Central memory CD4-positive, alpha-beta T cell (primary cell): ENCODE measurements at places on chromosomes 3 and 15.

GRCh38 chr15:83164771-83165404, 42.7 kb downstream of the HDGFL3 start:
- peak; percentile 26 for DNase-seq

DNA sequence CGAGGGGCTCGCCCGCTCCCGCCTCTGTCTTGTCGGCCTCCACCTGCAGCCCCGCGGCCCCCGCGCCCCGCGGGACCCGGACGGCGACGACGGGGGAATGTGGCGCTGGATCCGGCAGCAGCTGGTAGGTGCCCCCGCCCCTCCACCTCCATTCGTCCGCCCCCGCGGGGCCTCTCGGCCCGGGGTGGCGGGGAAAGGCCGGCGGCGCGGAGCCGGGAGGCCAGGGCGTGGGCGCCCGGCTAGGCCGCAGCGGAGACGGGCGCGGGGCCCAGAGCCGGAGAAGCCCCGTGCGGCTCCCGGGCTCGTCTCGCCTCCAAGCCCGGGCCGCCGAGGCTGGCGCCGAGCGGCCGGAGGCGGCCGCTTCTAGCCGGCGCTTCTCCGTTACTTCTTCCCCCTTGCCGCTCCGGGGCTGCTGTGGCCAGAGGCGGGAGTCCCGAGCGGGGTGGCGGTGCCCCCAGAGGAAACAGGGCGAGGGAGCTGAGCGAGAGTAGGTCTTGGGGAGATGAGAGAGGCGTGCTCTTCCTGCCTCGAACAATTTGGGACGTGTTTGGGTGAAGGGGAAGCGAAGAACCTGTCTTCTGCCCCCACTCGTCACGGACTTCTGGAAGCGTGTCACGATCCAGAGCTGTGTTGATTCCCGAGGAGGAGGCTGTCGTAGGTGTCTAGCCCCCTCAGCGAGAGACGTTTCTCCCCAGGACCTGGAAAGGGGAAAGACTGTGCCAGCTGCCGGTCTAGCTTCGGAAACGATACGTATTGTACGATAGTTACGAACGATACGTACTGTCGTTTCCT, 555 bp downstream of the ATP11B start:
- DNase-seq: peak; percentile 50

- no peak for DNase-seq
Observed at GRCh38 chr3:164897342-164897741, 181.0 kb downstream of the SI start.

DNA sequence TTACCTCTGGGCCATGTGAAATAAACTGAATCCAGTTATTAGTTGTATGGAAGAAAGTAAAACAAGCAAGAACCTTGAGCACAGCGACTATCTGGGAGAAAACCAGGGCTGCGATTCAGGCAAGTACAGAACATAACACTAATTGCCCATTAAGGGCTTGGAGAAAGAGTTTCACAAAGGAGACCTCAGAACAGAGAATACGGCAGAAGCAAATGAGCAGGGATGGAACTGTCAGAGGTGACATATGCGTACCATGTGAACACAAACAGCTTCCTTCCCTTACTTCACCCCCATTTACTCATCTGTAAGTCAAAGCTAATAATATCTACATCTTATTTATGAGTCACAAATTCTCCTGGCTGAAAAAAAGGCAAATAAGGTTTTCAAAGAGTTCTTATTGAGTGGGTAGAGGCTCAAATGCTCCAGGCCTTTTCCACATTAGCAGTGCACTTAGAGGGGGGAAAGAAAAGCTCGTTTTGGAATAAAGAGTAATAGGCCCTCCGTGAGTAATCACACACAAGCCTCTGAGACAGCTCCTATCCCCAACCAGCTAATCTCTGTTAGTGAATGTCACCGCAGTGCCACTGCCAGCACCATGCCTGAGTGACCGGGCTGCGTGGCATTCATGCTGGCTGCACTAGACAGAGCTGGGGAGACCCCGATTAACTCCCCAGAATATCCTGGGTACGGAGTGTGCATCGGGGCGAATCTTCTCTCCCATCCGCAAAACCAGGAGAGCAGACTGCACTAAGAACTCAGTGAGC, 2.6 kb downstream of the PCSK6 start:
- no peak for DNase-seq

- peak; percentile 19 for DNase-seq
Observed at GRCh38 chr3:190446573-190447279, 3.0 kb downstream of the TMEM207 start.

DNA sequence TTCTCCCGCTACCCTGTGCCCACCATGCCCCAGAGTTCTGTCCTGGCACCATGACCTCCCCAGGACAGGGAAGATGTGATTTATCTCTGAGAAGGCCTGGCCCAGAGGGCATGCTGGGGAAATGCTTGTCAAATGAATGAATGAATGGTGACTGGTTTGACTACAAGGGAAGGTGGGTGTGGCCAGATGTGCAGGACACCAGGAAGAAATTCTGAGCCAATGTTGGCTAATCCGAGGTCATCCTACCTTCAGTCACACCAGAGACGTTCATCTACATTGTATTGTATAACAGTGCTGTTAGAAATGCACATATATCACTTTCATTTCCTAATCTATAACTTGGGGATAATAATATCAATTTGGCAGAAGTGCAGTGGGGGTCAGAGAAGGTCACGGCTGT, 138.4 kb downstream of the FAM43A start:
- DNase-seq: no peak

DNA sequence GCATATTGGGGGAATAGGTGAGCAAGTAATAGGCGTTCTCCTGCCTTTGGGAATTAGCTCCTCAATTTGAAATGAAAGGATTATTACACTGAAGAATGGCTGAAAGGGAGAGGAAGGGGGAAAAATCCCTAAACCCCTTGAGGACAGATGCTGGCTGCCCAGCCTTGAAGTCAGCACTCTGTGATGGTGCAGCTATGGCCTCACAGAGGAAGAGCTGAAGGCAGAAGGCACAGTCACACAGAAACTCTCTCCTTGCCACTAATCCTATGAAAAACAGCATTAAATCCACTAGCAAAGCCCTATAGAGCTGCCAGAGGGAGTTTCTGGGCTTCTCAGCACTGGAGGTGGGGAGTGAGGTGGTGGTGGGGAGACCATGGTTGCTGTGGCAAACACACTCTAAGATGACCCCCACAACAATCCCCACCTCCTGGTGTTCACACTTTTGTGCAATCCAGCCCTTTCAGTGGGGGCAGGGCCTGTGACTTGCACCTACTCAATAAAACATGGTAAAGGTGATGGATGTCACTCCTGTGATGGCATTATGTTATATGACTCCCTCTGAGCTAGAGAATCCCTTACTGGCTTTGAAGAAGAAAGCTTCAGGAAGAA, 101.2 kb downstream of the RFTN1 start:
- DNase-seq: no peak

- no peak for DNase-seq
Observed at GRCh38 chr15:58038426-58039078, 27.0 kb downstream of the ALDH1A2 start.

GRCh38 chr3:25856902-25857518, 67.1 kb downstream of the OXSM start:
- peak; percentile 40 for DNase-seq

- no peak for DNase-seq
Observed at GRCh38 chr3:120642368-120642948, 39.6 kb downstream of the HGD start.
